ENCODE measurements at places on chromosomes 4 and X.

- DNase-seq: no peak
Observed at GRCh38 chr4:1900087-1900433, 28.9 kb downstream of the NSD2 start.

DNA sequence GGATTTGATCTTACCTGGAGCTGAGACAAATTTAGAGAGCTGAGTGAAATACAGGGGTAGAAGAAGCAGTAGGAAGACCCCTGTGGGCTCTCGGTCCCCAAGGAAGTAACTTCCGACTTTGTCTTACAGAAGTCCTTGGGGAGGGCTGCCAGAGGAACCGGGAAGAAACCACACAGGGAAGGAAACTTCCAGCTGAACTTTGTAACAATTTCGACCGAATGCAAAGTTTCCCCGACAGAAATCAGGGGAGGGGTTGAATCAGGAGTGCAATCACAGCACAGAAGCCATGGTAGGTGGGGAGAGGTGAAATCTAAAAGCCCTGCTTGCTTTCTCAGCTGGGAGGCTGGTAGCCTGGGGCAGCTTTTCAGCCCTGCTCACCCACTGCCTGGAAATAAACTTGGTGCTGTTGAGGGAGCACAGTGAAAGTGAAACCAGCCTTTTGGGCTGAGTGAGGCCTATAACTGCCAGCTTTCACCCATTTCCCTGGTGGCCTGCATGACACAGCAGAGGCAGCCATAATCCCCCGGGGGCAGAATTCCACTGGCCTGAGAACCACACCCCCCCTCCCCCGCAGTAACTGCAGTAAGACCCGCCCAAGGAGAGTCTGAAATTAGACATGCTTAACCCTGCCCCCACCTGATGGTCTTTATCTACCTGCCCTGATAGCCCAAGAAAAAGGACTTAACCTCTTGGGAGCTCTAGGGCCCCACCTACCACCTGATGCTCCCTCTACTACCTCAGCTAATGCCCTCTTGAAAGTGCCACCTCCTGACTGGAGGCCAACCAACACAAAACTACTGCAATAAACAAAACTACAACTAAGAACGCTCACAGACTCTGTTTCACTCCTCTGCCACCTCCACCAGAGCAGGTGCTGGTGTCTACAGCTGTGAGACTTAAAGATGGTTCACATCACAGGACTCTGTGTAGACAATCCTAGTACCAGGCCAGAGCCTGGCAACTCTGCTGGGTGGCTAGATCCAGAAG, 248.2 kb downstream of the PARM1 start:
- DNase-seq: no peak

GRCh38 chrX:13305108-13305507, 14.7 kb downstream of the ATXN3L start:
- no peak for DNase-seq

DNA sequence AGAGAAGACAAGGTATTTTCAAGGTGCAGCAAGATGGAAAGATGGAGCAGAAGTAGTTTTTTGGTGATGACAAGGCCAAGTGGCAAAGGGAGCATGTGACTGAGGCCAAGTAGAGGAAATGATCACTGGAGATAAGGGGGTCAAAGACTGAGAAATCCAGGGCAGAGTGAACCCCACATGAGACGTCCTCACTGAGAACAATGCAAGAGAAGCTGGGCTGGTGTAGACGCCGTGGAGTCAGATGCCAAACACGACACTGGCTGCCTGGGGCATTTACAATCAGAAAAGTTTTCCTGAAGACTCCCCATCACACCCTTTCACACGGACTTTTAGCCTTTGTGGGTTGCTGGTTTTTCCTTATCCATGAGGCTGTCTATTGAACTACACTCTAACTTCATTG, 69.3 kb downstream of the FAM184B start:
- no peak for DNase-seq

DNA sequence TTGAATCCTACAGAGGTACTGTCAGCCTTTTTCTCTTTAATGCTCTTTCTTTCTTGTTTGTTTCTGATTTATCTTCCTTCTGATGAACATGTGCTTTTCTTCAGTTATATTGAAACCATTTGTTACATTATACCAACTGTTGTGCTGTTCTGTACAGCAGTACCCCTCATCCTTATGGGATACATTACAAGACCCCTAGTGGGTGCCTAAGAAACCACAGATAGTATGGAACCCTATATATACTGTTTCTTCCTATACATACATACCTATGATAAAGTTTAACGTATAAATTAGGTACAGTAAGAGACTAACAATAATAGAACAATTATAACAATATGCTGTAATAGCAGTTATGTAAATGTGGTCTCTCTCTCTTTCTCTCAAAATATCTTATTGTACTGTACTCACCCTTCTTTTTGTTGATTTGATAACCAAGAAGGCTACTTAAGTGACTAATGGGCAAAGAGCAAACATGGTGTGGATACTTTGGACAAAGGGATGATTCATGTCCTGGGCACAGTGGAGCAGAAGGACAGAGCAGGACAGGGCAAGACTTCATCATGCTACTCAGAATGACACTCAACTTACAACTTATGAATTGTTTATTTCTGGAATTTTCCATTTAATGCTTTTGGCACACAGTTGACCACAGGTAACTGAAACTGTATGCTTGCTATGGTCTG, 10.7 kb upstream of the YIPF7 start:
- no peak for DNase-seq

DNA sequence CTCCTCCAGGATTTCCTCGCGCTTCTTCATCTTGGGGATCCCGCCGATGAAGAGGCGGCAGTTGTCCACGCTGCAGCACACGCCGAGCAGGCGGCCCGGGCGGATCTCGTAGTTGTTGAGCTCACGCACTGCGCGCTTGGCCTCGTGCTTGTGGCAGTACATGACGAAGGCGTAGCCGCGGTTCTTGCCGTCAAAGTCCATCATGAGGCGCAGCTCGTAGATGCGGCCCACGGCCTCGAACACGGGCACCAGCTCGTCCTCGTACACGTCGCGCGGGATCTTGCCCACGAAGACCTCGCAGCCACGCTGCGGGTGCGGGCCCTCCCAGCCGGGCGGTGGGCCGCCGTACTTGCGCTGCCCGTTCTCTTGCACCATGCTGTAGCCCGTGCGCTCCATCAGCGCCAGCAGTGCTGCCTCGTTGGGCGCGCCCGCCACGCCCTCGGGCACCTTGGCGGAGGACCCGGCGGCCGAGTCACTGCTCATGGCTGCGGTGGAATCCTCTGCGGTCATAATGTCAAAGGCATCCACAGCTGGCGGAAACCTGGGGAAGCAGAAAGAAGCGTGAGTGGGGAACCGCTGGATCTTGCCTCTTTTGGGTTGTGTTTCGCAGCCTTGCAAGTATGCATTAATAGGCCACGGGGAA, 103.4 kb downstream of the CHRNA9 start:
- no peak for DNase-seq

DNA sequence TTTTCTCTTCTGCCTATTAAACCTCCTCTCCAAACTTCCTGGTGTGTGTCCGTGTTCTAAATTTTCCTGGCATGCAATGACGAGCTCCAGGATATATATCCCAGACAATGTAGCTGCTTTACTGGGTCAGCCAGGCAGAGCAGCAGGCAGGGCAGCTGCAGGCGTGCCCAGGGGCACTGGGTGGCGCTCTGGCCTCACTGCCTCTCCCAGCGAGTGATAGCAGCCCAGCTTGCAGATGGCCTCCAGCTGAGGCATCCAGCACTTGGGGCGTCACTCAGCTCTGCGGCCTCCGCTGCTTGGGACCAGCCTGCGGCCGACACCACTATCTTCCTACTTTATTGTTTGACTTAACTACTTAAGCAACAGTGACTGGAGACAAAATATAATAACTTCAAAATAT, 23.0 kb upstream of the UBA6 start:
- no peak for DNase-seq

DNA sequence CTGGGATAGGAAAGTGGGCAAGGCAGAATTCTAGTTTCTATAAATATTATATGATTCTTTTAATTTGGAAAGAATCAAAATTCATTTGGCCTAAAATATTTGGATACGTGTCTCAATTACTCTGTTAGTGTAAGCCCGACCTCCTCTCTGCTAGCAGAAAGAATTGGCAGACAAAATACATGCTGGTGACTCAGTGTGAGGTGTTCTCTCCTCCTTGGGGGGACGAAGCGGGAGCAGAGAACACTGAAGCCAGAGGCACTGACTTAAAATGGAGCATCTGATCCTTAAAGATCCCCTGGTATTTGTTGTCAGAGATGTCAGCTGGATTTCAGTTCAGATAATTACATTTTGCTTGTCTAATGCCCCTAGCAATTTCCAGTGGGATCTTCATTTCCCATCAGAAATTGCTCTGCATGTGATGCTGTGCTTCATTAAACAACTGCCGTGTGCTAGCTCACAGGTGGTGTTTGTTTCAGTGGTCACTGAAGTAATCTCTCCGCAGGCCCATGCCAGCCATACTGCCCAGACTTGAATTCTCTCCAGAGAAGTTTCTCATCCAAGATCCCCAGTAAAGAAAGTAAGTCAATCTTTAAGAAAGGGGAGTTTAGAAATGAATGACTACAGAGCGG, 188.7 kb upstream of the TLL1 start:
- DNase-seq: no peak

DNA sequence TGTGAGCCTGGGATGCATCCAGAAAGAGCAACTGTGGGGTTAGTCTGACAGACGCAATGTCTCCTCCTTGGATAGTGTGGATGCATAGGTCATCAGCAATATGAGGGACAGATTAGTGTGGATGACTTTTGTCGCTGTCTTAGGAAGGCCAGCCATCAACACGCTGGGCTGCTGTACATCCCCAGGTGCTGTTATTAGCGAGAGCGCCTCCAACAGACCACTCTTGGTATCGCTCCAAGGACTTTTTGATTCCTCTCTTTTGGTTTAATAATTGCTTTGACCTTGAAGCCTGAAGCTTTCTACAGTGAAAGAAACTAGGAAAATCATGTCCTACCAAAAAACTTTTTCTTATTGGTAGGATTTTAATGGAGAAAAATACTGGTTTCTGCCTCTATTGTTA, 76.7 kb downstream of the TMEM131L start:
- DNase-seq: no peak

GRCh38 chrX:46588263-46588662, 14.7 kb downstream of the CHST7 start:
- no peak for DNase-seq

- no peak for DNase-seq
Observed at GRCh38 chrX:47170861-47171692, 22.6 kb upstream of the UBA1 start.

DNA sequence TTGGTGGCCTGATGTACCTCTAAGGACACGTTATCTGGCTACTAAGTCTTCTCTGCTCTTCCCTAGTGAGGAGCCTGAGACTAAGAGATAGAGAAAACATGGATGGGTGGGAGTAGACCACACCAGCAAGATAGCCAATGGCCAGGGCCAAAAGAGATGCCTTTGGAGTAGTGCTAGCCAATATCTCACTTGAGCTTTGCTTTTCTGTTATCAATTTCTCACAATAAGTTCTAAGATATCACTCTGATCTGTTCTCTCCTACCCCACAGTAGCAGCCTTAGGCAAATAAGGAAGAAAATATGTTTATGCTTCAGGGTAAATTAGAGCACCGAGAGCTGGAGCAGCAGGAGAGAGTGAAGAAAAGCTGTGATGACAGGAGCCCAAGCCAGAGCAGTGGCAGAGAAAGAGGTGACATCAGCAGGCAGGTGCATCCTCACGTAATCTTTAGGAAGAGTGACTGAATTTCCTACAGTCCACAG, 343.9 kb upstream of the NOCT start:
- no peak for DNase-seq

DNA sequence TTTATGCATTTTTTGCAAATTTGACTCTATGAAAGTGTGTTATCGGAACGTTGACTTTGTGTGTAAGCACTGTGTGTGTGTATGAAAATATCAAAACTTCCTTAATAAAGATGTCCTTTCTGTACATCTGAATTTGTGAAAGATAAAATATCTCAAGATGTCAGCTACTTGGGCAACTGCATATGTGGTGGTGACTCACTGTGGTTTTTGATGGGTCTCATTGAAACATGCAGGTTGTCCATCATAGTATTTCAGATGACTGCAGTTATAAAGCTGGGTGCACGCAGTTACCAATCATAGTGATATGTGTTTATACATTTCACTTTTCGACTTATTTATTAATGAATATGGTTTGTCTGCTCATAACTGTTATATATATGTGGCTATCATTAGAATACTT, 19.7 kb upstream of the BBS12 start:
- DNase-seq: no peak

- no peak for DNase-seq
Observed at GRCh38 chr4:19010761-19011160, 989.2 kb upstream of the LCORL start.

- no peak for DNase-seq
Observed at GRCh38 chr4:168711197-168712140, 214.6 kb downstream of the PALLD start.

DNA sequence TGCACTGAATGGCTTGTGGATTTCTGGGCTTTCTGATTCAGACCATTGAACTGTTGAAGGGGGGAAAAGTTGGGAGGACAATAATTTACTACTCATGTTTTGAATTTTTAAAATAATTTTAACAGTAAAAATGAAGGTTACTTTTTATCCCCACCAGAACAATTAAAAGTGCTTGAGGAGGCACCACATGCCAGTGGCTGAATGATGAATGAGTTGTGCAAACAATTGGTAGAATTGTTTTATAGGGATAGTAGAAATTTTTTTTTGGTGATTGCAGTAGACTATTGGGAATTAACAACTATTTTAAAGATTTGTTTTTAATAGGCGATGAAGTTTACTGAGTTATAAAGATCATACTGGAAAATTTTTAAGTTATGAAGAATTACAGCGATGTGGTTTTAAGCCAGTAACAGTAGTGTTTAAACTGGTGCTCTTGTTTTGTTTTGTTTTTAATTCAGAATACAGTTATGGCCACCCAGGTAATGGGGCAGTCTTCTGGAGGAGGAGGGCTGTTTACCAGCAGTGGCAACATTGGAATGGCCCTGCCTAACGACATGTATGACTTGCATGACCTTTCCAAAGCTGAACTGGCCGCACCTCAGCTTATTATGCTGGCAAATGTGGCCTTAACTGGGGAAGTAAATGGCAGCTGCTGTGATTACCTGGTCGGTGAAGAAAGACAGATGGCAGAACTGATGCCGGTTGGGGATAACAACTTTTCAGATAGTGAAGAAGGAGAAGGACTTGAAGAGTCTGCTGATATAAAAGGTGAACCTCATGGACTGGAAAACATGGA, 2.7 kb downstream of the REST start:
- DNase-seq: no peak

DNA sequence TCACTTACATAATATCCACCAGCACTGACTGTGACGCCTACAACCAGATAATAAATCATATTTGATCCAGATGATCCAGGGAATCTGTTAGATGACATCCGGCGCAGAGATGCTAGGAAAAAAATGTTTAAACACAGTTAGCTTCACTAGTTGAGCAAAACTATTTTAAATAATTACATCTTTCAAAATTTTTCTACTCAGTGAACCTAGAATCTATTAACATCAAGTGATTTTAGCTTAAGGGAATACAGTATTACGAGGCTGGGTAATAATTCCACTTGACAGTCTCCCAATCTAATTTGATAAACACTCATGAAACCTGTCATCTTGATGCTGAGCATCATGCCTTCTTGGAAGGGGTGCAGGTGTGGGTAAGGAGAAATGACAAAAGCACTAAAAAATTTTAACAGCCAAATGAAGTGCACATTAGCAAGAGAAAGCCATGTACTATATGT, 4.7 kb downstream of the MGARP start:
- no peak for DNase-seq

Measured in NCI-H2029 (cell line).